Adrenal gland (tissue), 19 donors: ENCODE measurements at places on chromosomes 2 and 18.

- DNase-seq = no peak
These were observed 905.3 kb upstream of the VRK2 start for GRCh38 chr2:57141269-57141668.

- no peak for DNase-seq
These were observed 27.0 kb downstream of the TRAPPC12 start for GRCh38 chr2:3406501-3406900.

DNA sequence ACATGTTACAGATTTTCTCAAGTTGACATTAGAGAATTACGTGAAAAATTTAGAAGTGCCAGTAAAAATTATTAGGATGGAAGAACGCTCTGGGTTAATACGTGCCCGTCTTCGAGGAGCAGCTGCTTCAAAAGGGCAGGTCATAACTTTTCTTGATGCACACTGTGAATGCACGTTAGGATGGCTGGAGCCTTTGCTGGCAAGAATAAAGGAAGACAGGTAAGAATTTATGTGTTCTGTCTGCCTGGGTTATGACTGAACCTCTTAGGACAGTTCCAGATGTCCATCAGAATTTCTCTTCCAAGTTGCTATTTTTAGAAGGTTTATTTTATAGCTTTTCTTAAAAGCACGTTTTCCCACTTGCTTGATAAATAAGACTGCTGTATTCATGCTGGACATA lies 371.0 kb downstream of the GALNT13 start:
- no peak for DNase-seq

GRCh38 chr18:35661483-35662146 lies 80.1 kb downstream of the GALNT1 start:
- DNase-seq = no peak

DNA sequence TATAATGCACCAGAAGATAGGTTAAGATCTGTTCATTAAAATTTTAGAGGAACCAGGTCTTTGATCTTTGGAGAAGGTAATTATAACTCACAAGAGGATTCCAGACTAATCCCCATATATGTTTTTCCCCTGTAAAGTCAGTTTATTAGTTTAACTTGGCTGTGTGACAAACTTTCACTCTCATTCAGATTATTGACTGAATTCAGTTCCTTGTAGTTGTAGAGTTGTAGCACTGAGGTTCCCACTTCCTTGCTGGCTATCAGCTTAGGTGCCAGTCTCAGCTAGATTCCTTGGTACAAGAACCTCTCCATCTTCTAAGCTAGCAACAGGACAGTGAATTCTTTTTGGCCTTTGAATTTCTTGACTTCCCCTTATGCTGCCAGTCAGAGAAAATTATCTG lies 19.1 kb downstream of the REG1A start:
- DNase-seq = no peak

DNA sequence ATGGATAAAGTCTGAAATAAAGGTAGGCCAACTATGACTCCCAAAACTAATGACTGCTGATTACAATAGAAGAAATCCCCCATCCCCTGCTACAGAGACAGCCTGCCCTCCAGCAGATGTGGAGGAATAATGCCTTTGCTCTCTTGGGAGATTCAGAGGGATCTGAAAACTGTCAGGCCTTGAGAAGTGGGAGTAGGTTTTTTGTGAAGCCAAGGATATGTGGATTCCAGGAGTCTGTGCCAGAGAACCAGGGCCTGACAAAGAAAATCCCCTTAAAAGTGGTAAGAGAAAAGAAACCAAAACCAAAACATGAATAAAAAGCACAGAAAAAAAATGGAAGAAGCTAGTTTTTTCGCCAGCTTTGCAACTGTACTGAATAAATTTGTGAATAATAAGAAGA lies 397.6 kb downstream of the ZNF521 start:
- no peak for DNase-seq

DNA sequence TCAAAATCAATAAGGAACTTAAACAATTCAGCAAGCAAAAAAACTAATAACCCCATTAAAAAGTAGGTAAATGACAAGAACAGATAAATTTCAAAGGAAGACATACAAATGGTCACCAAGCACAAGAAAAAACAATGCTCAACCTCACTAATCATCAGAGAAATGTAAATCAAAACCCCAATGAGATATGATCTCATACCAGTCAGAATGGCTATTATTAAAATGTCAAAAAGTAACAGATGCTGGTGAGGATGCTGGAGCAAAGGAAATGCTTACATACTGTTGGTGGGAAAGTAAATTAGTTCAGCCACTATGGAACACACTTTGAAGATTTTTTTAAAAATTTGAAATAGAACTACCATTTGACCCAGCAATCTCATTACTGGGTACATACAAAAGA lies 538.0 kb downstream of the TMX3 start:
- no peak for DNase-seq

DNA sequence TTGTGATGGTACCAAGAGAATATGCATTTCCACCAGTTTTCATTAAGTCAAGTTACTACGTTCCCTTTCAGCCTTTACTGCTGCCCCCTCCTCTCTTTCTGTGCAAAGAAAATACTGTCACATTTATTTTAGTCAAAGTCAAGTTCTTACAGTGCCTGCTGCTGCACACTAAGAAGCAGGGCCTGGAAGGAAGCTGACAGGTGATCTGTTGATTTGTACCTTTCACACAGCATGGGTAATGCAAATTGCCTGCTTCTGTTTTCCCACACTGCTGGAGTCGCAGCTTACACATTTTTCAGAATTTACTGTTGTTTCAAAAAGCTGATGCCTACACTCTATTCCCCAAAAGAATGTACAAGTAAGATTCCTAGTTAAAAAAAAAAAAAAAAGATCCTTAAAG lies 48.7 kb upstream of the CD226 start:
- no peak for DNase-seq

- DNase-seq = no peak
These were observed 57.9 kb downstream of the COL4A3 start for GRCh38 chr2:227222292-227222691.

DNA sequence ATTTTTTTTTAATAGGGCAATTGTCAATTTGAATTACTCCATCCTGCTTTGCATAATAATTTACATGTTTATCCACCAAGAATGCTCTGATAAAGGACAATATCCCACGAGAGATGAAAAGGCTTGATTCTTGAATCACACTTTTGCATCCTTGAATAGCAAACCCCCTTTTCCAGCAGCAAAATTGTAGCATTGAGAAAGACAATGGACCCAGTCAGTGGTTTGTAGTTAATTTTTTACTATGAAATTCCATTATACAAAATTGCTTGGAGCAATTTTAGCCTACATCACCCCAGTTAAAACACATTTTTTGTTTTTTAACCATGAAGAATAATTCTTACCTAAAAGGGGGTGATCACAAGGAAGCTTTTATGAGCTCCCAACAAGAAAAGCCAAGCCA lies 255.1 kb downstream of the RND3 start:
- no peak for DNase-seq

DNA sequence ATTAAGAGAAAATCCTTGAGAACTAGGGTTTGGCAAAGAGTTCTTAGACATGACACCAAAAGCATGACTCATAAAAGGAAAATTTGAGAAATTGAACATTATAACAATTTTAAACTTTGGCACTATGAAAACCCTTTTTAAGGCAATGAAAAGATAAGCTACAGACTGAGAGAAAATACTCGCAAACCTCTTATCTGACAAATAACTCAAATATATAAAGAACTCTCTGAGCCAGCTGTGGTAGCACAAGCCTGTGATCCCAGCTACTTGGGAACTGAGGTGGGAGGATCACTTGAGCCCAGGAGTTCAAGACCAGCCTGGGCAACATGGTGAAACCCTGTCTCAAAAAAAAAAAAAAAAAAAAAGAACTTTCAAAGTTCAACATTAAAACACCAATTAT lies 70.5 kb downstream of the FAM168B start:
- no peak for DNase-seq

DNA sequence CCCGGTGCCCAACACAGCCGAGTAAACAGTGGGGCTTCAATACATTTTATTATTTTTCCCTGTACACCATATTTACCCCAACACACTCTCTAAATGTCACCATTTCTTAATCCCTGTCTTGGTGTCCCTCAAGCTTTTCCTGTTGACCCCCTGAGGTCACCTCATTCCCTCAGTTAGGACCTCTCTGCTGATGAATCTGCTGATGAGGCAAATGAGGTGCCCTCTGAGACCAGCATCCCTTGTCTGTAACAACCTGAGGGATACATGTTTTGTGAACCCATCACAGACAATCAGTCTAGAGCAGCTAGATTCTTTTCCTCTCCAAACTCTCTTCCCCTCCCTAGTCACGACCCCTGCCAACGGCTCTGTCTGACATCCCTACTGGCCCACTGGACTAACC lies 127.6 kb downstream of the FSHR start:
- DNase-seq = no peak

- DNase-seq = no peak
These were observed 278.3 kb downstream of the TNS1 start for GRCh38 chr2:217724471-217724870.

GRCh38 chr18:36593001-36593400 lies 235.8 kb downstream of the TPGS2 start:
- DNase-seq = no peak

- DNase-seq = no peak
These were observed 93.9 kb upstream of the CTDP1 start for GRCh38 chr18:79585395-79586370.

- DNase-seq = peak; percentile 89
These were observed 25.8 kb upstream of the CABYR start for GRCh38 chr18:24112874-24113615.

- no peak for DNase-seq
These were observed 247.8 kb downstream of the GBX2 start for GRCh38 chr2:235920216-235920865.

- no peak for DNase-seq
These were observed 1160.1 kb downstream of the RPIA start for GRCh38 chr2:89851583-89851905.

DNA sequence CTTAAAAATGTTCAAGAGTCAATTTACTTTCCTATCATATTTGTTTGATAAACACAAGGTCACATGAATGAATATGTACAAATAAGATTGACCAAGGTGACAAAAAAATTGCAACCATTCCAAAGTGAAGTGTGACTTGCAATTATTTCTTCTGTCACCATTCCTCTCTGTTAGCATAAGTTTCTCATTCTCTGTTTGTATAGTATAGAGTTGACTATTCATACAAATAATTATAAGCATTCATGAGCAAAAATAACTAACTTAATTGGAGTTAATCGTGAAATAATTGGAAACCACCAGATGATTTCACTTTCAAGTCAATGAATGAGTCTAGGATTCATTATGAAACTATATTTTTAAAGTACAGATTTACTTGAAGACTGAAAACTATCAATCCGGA lies 42.1 kb downstream of the PGAP1 start:
- DNase-seq = no peak

DNA sequence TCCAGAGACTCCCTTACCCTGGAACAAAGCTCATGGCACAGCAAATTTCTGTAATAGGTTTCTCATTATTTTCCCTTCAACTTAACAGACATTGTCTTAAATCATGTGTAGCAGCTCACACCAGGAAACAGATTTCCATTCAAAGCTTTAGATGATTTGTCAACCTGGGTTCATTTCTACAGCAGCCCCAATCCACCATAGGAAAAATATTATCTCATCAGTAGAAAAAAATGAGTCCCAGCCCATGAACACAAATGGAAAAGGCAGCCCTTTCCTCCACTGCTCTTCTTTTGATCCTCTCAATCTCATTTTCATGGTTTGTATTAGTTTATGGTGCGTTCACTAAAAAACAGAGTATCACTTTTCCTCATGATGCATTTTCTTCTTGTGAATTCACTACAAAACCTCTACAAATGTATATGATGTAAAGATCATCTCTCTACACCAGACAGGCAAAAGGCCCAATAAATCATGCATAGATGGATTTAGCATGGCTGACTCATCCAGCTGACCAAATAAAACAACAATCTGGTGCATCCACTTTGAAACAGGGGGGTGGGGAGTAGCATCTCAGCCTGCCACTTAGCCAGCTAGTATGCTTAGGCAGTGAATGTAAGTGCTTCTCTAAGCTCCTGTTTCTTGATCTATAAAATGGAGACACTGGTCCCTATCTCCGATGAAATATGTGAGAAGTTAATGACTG lies 78.6 kb downstream of the SATB2 start:
- no peak for DNase-seq

DNA sequence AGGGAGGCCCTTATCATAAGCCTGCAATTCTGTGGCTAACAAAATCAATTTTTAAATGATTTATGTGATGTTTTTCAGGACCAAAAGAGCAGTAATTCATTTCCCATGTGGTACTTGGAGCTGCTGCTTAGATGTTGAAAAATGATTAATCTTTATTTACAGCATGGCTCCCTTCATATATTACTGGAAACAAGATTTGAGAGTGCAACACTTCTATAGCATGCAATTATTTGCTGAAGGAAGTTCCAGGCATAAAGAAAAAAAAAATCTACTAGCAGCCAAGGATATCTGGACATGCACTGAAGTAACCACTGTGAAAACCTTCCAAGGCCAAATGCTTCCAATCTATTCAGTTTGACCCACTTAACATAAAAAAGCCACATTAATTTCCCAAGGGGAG lies 186.3 kb downstream of the SLC8A1 start:
- no peak for DNase-seq

DNA sequence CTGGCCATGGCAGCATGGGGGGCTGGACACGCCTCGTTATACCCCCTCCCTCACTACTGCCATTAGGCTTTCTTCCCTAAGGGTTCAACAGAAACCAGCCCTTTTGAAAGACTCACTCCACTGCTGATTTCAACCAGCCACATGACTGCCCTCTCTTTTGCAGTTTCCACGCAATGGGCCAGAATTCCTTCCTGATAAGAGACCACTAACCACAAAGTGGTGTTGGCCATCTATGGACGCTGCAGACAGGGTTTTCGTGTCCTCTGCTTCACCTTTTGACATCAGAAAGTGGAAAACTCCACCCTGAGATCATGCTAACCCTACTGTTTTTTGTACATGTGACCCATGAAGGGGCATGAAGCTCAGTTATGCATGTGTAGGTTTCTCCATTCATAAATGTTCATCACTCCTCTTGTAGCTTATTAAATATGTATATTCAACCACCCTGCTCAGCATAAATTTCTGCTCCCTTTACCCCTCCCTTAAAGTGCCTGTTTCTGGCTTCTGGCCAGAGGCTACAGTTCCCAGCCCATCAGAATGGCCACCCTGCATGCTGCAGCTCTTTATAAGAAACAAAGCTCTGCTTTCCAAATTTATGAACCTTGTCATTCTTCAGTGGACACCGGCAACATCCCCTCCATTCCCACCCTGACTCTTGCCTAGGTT lies 106.6 kb upstream of the MSH6 start:
- DNase-seq = no peak

DNA sequence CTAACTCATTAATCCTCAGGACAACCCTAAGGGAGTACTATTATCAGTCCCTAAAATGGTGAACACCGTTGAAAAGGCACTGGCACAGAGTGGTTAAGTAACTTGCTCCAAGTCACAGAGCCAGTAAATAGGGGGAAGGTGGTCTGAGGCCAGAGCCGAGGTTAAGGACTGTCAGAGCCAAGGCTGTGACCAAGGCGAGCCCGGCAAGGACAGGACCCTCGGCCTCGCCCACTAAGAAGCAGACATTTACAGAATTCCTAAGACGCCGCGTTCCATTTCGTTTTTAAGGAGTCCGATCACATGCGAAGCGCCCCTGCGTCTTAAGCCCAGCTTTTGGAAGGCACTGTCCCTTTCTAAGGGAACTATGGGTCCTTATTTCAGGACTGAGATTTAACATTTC lies 1.1 kb downstream of the PDIA6 start:
- no peak for DNase-seq
